ENCODE measurements at places on chromosomes 12 and 14. TPM values are rescaled to one million over a fixed set of nuclear protein-coding genes. Genes with fewer than 3 reads are reported as not detected.

DNA sequence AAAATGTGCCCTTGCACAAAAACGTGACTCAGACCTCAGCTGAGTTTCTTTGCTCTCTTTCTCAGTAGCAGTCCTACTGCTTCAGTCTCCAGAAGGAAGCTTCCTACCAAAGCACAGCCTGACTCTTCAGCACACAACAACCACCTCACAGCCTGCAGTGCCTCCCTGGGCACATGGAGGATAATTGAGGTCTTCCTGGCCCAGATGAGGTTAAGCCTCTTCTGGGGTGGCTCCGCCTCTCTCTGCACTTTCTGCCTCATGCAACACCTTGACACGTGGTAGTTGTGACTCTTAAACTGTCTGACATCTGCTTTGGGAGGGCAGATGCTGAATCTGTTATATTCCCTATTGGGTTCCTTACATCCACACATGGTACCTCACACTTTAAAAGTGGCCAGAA, 33.8 kb downstream of the GIT2 start:
- DNase-seq = no peak

GRCh38 chr12:82408844-82409243, 50.5 kb downstream of the METTL25 start:
- DNase-seq = no peak

Gene PAX9
- total RNA-seq = not detected

Gene EMP1
- total RNA-seq = 760 TPM

Gene SLC25A21
- not detected for total RNA-seq

Measured in transverse colon (tissue), 4 donors.